Hippocampal formation (tissue), 2 donors: ENCODE measurements at places on chromosomes 7 and 10.
A peak's percentile ranks its signal among the peaks of the same experiment; 100 is the strongest.

DNA sequence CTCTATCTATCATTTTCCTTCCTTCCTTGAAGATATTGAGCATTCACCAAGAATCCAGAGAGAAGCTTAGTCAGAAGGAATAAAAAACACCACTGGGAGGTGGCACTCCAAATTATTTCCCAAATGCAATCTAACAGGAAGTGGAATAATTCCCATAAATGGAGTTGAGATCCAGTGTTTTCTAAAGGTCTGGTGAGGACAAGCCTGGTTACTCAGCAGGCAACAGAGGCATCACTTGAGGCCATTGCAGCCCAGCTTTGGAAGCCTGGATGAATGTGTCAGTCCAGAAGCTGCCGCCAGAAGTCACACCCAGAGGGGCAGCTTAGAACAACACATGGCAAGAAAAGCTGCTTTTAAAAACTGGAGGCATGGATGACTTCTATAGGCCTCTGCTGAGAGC, 288.9 kb upstream of the KLF6 start:
- no peak for DNase-seq

DNA sequence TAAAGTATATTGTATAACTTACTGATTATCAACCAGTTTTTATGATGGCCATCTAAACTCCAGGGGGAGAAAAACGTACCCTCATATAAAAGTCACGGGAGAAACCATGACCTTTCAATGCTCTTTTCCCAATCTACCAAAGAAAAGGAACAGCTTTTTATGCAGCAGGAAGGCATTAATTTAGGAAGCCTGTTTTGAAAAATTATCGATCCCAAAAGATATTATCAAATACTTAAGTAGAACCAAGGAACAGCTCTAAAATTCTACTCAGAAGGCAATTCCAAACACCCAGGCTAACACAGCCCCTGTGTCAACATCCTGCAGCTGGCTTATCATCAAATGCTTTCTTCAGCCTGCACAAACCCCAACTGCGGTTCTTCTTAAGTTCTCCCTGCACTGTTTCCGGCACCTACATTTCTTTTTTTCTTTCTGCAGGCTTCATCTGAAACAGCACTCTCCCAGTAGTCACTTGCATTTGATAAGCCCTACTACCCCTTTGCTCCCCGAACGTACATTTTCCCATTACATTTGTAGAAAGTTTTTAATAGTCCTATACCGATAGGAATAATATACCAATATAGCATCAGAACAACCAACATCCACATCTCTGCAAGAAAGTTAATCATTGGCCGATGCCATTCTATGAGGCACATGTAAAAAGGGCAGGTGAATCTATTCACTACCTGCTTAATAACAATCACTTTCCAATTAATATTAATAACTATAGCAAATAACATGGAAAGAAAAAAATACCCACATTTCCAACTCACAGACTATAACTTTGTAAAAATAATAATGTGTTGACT, 47.9 kb downstream of the PIP4K2A start:
- DNase-seq = no peak

DNA sequence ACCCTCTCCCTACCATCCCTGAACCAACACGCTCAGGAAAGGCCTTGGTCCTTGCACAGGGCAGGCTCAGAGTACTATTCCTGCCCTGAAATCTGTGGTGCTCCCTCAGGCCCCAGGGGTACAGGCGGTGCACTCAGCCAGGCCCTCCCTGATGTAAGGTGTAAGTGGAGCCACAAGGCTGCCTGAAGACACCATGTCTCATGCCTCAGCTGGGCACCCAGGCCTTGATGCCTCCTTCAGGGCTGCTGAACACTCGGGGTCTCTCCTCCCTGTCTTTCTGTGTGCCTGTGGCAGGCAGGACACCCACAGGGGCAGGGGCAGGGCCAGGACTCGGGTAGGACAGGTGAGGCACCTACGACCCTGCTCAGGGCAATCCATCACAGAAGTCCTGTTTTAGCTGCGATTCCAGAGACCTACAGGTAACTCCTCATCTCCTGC, 22.9 kb upstream of the ANTXRL start:
- DNase-seq = no peak

DNA sequence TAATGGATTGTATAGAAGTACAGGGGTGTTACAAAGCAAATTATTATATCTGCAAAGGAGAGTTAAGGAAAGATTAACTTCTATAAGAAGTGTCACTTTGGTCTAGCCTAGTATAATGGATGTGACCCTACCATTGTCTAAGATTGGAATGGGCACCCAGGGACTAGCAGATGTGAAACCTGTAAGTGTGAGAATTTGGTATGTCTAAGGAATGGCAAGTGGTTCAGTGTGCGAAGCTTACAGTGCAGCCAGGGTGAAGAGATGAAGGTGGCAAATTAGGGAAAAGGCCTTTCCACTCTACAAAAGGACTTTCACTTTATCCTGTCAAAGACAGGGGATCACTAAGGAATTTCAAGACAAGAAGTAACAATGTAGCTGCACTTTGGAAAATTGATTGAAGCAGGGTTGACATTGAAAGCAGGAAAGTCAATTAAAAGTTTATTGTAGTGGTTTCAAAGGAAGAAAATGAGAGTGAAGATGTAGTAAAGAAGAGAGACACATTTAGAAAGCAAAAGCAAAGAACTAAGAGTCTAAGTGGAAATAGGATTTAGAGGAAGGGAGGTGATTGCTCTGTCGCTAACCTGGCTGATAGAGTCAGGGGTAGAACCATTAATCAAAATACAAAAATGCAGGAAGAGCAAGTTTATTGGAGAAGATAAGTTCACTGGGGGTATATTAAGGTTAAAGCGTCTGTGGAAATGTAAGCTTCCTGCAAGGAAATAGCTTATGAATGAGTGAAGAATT, 47.4 kb downstream of the KCND2 start:
- no peak for DNase-seq

GRCh38 chr7:25949736-25950487, 202.1 kb upstream of the NFE2L3 start:
- no peak for DNase-seq

DNA sequence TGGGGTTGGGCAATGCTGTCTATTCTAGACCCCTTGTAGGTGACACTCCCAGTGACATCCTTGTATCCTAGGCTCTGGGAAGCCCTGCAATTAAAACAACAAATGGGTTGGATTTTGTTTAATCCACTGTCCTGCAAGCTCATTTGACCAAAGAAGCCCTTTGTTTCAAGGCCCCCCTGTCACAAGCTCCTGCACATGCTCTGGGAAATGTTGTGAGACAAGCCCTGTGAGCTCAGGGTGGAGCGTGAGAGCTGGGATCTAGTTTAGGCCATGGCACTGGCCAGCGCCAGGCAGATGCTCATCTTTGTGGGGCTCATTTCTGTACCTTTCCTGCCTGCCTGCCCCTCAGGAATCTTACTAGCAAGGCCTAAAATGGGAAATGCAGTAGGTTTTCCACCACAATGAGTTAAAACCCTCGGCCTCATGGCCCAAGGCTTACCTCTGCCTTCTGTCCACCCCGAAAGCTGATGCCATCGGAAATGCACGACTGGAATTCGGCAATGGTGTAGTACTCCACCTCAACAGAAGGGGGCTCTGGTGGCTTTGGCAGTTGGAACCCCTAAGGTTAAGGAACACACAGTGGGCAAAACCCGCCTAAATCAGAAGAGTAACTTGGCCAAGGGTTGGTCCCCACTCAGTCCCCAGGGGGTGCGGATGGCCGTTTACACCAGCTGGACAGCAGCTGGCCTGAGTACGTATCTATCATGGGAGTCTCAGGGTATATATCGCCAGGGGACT, 112.0 kb downstream of the NEURL1 start:
- peak; percentile 25 for DNase-seq

- DNase-seq = no peak
Observed at GRCh38 chr10:112159469-112159868, 24.1 kb downstream of the GPAM start.

DNA sequence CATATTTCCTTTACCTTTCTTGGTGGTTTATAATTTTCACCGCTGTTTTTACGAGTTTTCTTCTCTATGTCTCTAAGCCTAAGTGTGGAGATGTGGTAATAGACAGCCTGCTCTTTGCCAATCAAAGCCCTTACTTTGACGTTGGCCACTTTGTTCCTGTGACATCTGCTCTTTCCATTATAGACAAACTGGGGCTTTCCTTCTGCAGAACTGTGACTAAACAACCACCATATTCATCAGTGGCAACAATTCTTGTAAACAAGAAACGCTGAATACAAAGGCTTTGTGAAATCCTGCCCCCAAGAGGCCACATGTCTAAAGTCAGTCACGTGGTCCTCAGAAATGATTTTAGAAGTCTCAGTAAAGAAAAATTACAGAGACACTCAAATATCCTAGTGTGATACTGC, 59.6 kb upstream of the CAPZA2 start:
- peak; percentile 82 for DNase-seq

DNA sequence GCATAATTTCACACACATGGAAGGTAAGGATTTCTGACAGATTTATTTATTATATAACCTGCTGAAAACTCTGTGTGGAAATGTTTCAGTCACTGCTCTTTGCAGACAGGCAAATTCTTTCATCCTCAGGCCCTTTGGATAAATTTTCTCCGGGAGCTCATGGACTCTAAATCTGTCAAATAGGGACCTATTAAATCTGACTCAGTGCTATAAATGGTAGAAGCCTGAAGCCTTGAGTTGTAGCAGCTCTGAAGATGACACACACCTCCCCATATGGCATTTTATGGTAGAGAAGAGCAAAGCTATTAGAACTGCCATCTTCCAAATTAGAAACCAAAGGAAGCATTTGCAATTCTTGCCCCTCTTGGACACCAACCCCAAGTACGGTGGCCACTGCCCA, 808.7 kb downstream of the XPNPEP1 start:
- no peak for DNase-seq

GRCh38 chr7:26723129-26723528, 141.3 kb downstream of the SKAP2 start:
- no peak for DNase-seq

- DNase-seq = no peak
Observed at GRCh38 chr7:27394871-27395270, 152.3 kb downstream of the EVX1 start.

DNA sequence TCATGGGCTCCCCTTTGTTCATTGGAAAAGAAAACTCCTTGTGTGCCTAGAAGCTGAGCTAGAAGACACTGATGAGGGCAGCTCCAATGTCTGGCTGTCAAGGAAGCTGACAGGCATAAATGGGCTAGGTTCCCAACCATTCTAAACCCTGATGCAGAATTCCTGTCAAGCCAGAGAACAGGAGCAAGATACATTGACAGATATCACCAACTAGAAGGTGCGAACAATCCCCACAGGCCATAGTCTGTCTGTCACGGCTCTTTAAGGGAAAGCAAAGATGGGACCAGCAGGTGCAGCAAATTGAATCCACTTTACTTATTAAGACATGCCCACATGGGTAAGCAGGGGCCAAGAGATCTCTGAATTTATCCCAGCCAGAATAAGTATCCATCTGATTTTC, 617.9 kb upstream of the POT1 start:
- DNase-seq = no peak

DNA sequence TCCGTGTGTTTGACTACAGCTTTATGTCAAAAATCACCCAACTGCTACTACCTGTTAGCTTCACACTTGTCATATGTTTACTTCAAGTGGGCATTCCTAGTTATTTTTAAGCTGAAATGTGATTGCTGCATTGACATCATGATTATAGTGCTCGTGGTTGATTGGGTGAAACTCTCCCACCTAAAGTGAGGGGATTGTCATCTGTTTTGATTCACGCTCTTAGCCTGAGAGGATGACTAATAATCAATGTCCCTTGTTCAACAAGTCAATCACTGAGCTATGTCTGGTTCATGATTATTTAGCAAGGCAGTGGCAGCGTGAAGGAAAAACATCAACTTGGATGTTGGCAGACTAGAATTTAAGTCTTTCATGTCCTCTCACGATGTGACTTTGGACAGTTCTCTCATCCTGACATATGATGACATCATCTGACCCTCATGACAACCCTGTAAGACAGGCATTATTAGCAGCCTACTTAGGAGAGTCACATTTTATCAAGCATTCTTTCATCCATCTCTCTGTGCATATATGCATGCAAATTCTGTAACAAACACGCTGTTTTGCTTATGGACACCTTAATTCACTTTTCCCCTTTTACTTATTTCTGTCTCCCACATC, 352.6 kb upstream of the ZMIZ1 start:
- no peak for DNase-seq

DNA sequence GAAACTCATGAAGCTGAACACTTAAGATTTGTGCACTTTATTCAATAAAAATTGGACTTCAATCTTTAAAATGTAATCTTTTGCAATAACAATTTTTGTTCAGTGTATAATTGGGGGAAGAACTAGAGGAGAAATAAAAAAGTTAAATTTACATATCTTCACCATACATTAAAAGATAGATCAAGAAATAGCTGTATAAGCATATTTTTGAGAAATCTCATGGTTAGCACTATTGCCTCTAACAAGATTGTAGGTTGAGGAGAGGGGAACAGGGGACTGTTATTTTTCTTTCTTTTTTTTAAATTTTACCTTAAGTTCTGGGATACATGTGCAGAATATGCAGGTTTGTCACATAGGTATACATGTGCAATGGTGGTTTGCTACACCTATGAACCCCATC, 5.3 kb downstream of the AMPH start:
- no peak for DNase-seq

DNA sequence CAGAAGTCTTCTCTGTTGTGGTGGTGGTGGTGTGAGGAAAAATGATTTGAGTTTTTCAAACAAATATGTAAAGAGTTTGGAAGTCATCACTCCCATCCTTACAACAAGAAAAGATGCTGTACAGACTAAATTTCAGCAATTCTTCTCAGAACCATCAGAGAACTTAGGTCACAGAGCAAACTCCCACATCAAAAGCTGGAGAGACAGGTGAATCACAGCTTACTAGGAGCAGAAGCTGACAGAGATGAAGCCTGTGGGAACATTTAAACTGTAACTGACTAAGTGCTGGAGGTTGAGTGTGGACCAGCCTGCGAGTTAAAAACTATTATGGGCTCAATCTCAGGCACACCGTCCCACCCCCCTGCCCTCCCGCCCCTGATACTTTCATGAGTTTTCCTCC, 97.3 kb downstream of the AKR1D1 start:
- DNase-seq = no peak

- DNase-seq = peak; percentile 62
Observed at GRCh38 chr10:70815504-70816219, at the start of gene SGPL1. SGPL1 (plus strand) TSS chr10:70815948; CDS start chr10:70816854, 906 bp downstream.

GRCh38 chr10:78672918-78673317, 395.8 kb upstream of the ZMIZ1 start:
- no peak for DNase-seq
